ENCODE measurements at places on chromosomes 6 and 20. TPM values are rescaled to one million over a fixed set of nuclear protein-coding genes. Genes with fewer than 3 reads are reported as not detected.

CAGE1 gene
- not detected for polyA plus RNA-seq

FAM120B gene
- 24.5 TPM for polyA plus RNA-seq

ERVFRD-1 gene
- polyA plus RNA-seq = not detected

C6orf132 gene
- not detected for polyA plus RNA-seq

PRRT1 gene
- polyA plus RNA-seq = not detected

DUSP15 gene
- not detected for polyA plus RNA-seq

MAVS gene
- polyA plus RNA-seq = 7.3 TPM

ZBP1 gene
- polyA plus RNA-seq = 29.6 TPM

ISM1 gene
- 0.13 TPM for polyA plus RNA-seq

LTA gene
- 16.3 TPM for polyA plus RNA-seq

SHLD1 gene
- polyA plus RNA-seq = 19.8 TPM

KIAA1586 gene
- polyA plus RNA-seq = 7.3 TPM

SMOC2 gene
- polyA plus RNA-seq = not detected

TENT5A gene
- 4.2 TPM for polyA plus RNA-seq

PGBD1 gene
- polyA plus RNA-seq = 0.64 TPM

C4B gene
- not detected for polyA plus RNA-seq

WFDC2 gene
- 2.2 TPM for polyA plus RNA-seq

FOXA2 gene
- not detected for polyA plus RNA-seq

SLC35B2 gene
- 42.6 TPM for polyA plus RNA-seq

NKAIN2 gene
- polyA plus RNA-seq = not detected

MCCD1 gene
- not detected for polyA plus RNA-seq
